ENCODE measurements at places on chromosomes 16 and 17. TPM values are rescaled to one million over a fixed set of nuclear protein-coding genes. Genes with fewer than 3 reads are reported as not detected.

CEP131 gene
- 15.2 TPM for total RNA-seq

ABAT gene
- 2.8 TPM for total RNA-seq

CSH1 gene
- not detected for total RNA-seq

SLC16A13 gene
- total RNA-seq = 11.9 TPM

SLC35G6 gene
- not detected for total RNA-seq

DNA sequence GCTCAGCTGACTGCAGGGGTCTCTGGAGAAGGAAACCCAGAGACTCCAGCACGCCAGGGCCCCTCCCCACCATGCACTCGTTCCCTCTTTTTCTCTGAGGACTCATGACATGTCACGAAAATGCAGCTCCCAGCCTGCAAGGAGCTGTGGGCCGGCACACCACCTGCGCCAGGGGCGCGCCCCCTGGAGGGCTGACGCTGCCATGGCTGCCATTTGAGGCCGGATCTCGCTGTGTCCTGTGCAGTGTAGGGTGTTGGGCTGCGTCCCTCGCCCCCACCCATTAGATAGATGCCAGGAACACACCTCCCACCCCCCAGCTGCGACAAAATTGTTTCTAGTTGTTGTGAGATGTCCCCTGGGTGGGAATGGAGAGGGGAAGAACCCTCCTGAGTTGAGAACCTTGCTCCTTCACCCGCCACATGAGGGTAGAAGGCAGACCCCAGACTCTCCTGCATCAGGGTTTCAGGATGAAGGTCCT, 8.2 kb downstream of the SYNGR2 start:
- no peak overlapping the region for H3K27ac ChIP-seq
- H3K4me3 ChIP-seq = no peak overlapping the region
- peaks cover 28% of the 10 kb centered on the region for H3K36me3 ChIP-seq
- peaks cover 59% of the 10 kb centered on the region for H3K4me1 ChIP-seq
- no peak for DNase-seq

GRCh38 chr16:87464691-87465300, 28.0 kb downstream of the ZCCHC14 start:
- H3K27me3 ChIP-seq = no peaks in the 10 kb centered on the region
- peaks cover 7% of the 10 kb centered on the region for H3K4me1 ChIP-seq
- DNase-seq = no peak
- H3K36me3 ChIP-seq = no peaks in the 10 kb centered on the region
- no peak overlapping the region for H3K4me3 ChIP-seq
- H3K27ac ChIP-seq = no peak overlapping the region

- no peak overlapping the region for H3K27ac ChIP-seq
- no peak overlapping the region for H3K4me3 ChIP-seq
- H3K27me3 ChIP-seq = no peaks in the 10 kb centered on the region
- H3K4me1 ChIP-seq = no peaks in the 10 kb centered on the region
- no peak for DNase-seq
These were observed 251.2 kb upstream of the CDH11 start for GRCh38 chr16:65373097-65373496.

GRCh38 chr17:47934856-47935255, 6.5 kb upstream of the PNPO start:
- no peaks in the 10 kb centered on the region for H3K27me3 ChIP-seq
- H3K4me3 ChIP-seq = no peak overlapping the region
- DNase-seq = no peak
- H3K4me1 ChIP-seq = peaks cover 17% of the 10 kb centered on the region
- H3K36me3 ChIP-seq = no peaks in the 10 kb centered on the region
- no peak overlapping the region for H3K27ac ChIP-seq

DNA sequence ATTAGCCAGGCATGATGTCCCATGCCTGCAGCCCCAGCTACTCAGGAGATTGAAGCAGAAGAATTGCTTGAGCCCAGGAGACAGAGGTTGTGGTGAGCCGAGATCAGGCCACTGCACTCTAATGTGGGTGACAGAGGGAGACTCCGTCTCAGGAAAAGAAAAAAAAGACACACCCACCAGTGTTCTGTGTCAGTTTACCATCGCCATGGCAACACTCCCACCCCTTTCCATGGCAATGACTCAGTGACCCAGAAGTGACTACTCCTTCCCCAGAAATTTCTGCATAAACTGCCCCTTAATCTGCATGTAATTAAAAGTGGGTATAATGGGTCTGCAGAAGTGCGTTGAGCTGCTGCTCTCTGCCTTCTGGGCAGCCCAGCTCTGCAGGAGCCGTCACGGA, 4.0 kb upstream of the ZC3H18 start:
- H3K27ac ChIP-seq = no peak overlapping the region
- no peak overlapping the region for H3K4me3 ChIP-seq

DNA sequence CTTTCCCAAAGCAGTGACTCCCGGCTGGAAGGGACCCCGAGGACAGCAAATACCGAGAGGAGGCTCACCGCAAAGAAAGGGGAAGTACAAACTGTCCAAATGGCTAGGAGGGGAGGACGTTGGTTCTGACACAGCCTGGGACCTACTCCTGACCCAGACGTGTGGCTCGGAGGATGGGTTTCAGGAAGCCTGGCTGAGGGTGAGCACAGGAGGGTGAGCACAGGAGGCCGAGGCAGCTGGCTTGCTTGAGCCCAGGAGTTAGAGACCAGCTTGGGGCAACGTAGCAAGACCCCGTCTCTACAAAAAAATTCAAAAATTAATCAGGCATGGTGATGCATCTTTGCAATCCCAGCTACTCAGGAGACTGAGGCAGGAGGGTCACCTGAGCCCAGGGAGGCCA, 83.2 kb downstream of the C16orf78 start:
- H3K27ac ChIP-seq = no peak overlapping the region
- H3K27me3 ChIP-seq = no peaks in the 10 kb centered on the region
- no peaks in the 10 kb centered on the region for H3K4me1 ChIP-seq
- DNase-seq = no peak

DNA sequence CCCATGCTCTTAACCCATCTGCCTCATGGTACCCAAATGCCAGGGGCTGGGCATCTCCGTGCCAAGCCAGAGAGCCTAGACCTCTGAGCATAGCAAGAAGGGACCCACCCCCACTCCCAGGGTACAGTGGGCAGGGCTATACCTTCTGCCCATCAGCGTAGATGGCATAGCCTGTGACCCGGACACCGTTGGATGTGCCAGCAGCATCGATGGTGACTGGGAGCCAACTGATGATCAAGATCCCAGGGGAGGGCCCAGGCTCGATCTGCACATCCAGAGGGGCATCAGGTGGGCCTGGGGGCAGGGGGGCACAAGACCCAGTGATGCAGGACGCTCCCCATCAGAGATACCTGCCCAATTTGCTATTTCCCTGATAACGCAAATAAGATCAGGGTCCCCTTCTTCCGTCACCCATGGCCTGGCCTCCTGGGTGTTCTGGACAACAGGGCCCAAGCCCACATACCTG, 17.1 kb downstream of the TSPOAP1 start:
- H3K36me3 ChIP-seq = 0 out of 2 replicates have a peak, but pooled peaks cover 1% of the 10 kb centered on the region
- no peaks in the 10 kb centered on the region for H3K27me3 ChIP-seq
- no peaks in the 10 kb centered on the region for H3K4me1 ChIP-seq
- no peak for DNase-seq
- no peak overlapping the region for H3K27ac ChIP-seq
- no peak overlapping the region for H3K4me3 ChIP-seq

DNA sequence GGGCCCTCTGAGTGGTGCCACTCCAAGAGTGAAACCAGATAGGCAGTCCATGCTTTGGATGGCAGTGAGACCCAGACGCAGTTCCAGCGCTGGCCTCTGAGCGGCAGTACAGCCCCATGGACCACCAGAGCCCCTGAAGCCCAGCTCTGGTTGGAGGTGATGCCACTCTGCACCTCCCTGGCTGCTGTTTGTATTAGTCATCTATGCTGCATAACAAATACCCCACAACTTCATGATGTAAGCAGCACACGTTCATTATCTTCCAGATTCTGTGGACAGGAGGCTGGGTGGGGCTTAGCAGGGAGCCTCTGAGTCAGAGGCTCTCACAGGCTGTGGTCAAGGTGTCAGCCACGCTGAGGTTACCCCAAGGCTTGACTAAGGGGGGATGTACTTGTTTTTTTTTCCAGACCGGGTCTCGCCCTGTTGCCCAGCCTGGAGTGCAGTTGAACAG, 5.1 kb upstream of the NME4 start:
- H3K27ac ChIP-seq = no peak overlapping the region
- H3K27me3 ChIP-seq = no peaks in the 10 kb centered on the region
- no peak overlapping the region for H3K4me3 ChIP-seq
- H3K36me3 ChIP-seq = no peaks in the 10 kb centered on the region
- DNase-seq = no peak

DNA sequence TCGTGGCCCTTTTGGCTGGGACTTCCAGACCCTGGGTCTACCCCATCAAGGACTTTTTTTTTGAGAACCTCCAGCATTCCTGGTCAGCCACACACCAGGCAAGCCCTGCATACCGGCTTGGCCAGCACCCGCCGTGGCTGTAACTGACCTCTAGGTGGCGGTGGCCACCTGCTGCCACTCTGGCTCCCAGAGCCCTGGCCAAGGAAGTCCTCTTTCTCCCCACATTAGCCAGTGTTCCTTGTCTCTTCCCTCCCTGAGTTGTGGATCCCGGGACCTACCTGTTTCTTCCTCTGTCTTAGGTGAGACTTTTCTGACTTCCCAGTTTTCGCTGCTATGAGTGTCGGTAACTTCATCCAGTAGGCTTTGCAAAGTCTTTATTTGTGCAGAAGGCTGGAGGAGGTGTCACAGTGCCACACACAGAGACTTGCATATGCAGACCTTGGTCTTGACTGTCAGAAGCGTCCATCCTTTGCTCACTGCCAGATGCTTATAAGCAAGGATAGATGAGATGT, 348.3 kb downstream of the CPPED1 start:
- no peak for DNase-seq
- no peak overlapping the region for H3K27ac ChIP-seq
- H3K4me1 ChIP-seq = peaks cover 14% of the 10 kb centered on the region
- H3K36me3 ChIP-seq = no peaks in the 10 kb centered on the region
- H3K27me3 ChIP-seq = no peaks in the 10 kb centered on the region

DNA sequence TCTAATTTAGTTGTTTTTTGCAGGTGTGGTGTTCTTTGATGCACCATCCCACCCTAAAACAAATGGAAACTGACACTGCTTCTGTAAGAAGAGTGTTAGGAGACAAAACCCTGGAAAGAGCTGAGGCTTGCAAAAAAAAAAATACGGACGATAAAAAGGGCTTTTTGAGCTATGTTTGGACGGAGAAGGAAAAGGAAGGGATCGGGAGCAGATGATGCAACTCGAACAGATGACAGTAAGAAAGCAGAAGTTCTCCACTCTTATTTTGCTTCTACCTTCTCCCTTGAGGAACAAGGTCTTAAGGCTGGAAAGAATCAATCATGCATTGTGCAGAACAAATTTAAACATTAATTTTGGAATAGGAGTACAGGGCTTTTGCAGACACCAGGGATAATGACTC, 136.7 kb downstream of the MAF start:
- H3K27ac ChIP-seq = no peak overlapping the region
- DNase-seq = no peak
- no peaks in the 10 kb centered on the region for H3K27me3 ChIP-seq
- H3K4me3 ChIP-seq = no peak overlapping the region

GRCh38 chr16:46920402-46921068, 36.4 kb downstream of the GPT2 start:
- H3K27ac ChIP-seq = no peak overlapping the region
- H3K4me3 ChIP-seq = no peak overlapping the region
- peaks cover 19% of the 10 kb centered on the region for H3K4me1 ChIP-seq
- DNase-seq = no peak
- H3K36me3 ChIP-seq = peaks cover 5% of the 10 kb centered on the region

- no peaks in the 10 kb centered on the region for H3K36me3 ChIP-seq
- no peaks in the 10 kb centered on the region for H3K27me3 ChIP-seq
- H3K4me1 ChIP-seq = no peaks in the 10 kb centered on the region
- no peak overlapping the region for H3K4me3 ChIP-seq
- no peak for DNase-seq
- no peak overlapping the region for H3K27ac ChIP-seq
These were observed 336.8 kb upstream of the MON1B start for GRCh38 chr16:76854234-76854633.

DNA sequence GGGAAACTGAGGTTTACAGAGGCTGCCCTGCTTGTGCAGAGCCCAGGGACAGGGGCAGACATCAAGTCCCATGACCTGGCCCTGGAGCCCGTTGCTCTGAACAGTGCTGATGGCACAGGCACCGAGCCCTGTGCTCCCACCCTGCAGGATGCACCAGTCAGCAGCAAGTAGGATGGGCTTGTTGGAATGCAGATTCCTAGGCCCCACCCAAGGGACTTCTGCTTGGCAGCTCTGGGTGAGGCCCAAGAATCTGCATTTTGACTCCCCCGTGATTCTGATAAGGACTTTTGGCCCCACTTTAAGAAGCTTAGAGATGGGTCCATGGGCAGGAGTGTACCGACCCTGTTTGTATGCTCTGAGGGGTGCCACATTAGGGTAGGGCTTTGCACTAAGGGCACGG, 23.3 kb downstream of the LASP1 start:
- DNase-seq = no peak
- H3K4me3 ChIP-seq = no peak overlapping the region
- no peaks in the 10 kb centered on the region for H3K27me3 ChIP-seq
- peaks cover 29% of the 10 kb centered on the region for H3K36me3 ChIP-seq
- peaks cover 11% of the 10 kb centered on the region for H3K4me1 ChIP-seq

DNA sequence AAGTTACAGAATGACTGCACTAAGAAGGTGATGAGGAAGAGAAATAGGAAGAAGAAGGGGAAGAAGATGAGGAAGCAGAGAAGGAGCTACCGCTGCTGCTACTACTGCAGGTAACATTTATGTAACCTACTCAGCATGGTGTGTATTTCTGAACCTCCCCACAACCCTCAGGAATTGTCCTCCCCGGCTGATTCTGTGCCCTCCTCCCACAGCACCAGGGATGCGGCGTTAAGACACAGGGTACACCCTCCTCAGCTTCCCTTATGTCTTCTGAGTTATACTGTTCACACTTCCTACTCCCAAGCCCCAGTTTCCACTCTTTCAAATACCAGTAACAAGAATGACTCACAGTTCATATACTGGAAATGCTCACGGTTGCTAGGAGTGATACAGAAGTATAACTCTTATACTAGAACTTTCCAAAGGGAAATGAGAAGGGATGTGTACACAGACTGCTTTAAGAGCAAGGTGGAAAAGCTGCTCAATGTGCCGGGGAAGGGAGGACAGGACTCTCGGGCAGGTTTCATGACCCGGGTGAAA, 224.5 kb upstream of the PSMD7 start:
- no peak overlapping the region for H3K4me3 ChIP-seq
- no peaks in the 10 kb centered on the region for H3K4me1 ChIP-seq
- H3K36me3 ChIP-seq = no peaks in the 10 kb centered on the region

GRCh38 chr17:48616717-48617470, 1.8 kb upstream of the HOXB8 start:
- H3K4me1 ChIP-seq = peaks cover 2% of the 10 kb centered on the region
- H3K4me3 ChIP-seq = no peak overlapping the region
- no peak for DNase-seq
- H3K27me3 ChIP-seq = peaks cover 46% of the 10 kb centered on the region

DNA sequence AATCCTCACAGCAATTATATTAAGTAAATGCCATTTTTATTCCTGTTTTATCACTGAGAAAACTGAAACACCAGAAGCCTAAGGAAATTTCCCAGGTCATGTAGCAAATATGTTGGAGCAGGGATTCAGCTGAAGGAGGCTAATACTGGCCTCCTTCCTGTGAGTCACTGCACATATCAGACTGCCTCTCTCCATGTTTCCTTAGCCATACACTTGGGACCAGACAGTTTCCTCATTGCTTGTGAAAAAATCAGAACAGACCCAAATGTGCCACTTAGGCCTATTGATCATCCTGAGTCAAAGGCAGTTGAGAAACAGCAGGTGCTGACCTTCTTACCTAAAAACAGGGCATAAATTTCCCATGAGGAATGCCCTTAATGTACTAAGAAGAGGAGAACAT, 18.9 kb upstream of the ELAC2 start:
- H3K27ac ChIP-seq = no peak overlapping the region
- no peaks in the 10 kb centered on the region for H3K36me3 ChIP-seq
- no peak overlapping the region for H3K4me3 ChIP-seq
- DNase-seq = no peak
- H3K4me1 ChIP-seq = no peaks in the 10 kb centered on the region
- H3K27me3 ChIP-seq = no peaks in the 10 kb centered on the region
